ENCODE measurements at places on chromosomes 12 and 14.

DNA sequence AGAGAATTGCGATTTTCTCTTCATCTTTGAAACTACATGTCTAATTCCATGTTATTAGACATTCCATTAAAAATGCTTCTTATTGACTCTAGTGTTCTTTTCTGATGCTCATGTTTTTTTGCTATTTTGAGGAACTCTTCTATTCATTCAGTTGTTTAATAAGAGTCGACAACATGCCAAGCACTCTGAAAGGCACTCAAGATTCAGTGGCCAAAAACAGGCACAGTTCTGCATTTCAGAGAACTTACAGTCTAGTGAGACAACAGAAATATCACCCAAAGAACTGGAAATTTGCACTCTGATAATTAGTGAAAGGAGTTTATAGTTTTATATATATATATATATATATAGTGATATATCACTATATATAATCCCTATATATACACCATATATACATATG lies 111.7 kb downstream of the TSHR start:
- no peak for DNase-seq

DNA sequence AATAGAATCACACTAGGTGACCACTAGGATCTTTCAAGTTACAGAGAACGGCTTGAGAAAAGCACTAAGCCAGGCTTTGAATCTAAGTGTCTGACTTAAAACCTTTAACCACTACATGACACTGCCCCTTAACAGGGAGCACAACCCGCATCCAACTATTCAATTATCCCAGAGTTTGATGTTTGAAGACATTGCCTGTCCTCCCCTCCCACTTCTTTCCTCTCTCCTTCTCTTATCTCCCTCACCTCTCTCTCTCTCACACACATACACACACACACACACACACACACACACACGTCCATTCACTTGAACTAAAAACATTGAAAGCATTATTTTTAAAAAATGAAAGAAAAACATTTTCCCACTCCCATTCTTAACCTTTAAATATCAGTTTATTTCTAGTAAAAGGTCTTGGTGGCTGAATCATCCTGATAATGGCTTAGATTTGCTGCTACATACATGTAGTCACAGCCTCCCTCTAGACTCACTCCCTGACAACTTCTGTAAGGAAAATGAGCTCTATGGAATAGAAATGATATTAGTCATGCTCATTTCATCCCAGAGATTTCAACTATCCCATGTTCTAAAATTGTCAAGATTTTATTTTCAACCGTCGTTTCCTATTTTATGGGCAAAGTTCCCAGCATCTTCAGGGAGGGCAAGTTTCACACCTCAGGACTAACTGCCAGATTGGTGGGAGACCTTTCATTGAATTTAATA lies 53.5 kb upstream of the RAP1B start:
- DNase-seq = no peak

GRCh38 chr12:24839268-24839791 lies 109.6 kb downstream of the BCAT1 start:
- DNase-seq = no peak

DNA sequence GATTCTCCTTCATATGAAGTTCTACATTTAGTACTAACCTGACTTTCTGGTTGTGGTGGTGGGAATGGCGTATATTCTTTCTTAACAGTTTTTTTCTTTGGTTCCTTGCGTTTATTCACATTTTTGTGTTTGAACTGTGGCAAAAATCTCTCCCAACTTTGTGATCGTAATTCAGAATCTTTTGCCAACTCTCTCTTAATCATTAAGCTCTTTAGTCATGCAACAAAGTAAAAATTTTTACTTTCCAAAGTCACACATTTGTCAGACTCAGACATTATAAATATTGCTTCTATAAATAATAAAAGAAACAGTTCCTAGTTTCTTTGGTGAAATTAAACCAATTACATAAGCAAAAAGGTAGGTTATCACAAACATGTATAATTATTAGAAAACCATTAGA lies 7.5 kb downstream of the KRR1 start:
- no peak for DNase-seq

- peak; percentile 6 for DNase-seq
Measured at GRCh38 chr12:29782285-29782870, 1.4 kb downstream of the TMTC1 start.

DNA sequence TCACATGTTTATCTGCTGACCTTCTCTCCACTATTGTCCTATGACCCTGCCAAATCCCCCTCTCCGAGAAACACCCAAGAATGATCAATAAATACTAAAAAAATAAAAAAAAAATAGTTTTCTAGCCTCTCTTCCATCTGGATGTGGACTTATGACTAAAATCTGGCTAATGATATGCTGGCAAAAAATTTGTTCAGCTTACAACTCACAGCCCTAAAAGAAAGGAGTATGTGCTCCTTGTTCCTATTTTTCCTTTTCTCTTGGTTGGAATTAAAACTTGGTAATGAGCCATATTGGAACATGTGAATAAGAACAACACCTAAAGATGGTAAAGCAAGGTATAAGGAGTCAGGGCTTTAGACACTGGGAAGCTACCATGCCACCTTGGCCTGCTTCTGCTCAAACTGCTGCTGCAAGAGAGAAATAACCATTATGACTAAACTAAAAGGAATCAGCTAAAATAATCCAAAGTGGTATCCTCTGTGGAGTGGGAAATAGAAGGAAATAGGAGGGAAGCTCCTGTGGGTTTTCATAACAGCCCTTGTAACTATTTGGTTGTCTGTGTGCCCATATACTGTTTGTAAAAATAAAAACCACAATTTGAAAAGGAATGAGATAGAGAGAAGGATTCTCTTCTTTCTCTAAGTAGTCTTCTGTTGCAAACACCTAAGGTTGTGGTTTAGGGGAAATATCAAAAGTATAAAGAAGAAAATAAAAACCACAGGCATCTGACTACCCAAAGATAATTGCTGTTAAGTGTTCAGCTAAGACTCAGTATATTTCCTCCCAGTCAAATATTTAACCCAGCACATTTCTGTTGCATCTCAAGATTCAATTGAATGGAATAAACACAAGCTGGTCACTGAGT lies 53.8 kb downstream of the SDR9C7 start:
- DNase-seq = no peak

GRCh38 chr12:11719678-11720099 lies 70.2 kb downstream of the ETV6 start:
- no peak for DNase-seq

GRCh38 chr12:67419810-67420209 lies 150.7 kb downstream of the CAND1 start:
- no peak for DNase-seq

DNA sequence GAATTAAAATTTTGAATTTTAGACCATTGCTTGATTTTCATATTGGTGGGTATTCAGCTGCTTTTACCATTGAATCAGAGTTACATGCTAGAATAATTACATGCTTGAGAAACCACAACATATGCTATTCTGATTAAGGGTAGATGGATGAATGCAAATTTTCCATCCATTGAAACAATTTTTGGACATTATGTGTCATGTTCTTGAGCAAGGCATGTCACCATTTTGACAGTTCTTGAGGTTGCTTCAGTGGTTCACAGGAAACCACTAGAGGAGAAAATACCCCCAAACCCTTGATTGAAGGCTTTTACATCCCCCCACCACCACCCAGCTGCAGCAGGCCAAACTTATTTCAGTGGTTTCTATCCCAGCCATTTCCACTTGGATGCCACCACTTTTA lies 13.5 kb downstream of the UBR7 start:
- no peak for DNase-seq

- DNase-seq = no peak
Measured at GRCh38 chr12:1607940-1608712, 13.7 kb upstream of the FBXL14 start.

DNA sequence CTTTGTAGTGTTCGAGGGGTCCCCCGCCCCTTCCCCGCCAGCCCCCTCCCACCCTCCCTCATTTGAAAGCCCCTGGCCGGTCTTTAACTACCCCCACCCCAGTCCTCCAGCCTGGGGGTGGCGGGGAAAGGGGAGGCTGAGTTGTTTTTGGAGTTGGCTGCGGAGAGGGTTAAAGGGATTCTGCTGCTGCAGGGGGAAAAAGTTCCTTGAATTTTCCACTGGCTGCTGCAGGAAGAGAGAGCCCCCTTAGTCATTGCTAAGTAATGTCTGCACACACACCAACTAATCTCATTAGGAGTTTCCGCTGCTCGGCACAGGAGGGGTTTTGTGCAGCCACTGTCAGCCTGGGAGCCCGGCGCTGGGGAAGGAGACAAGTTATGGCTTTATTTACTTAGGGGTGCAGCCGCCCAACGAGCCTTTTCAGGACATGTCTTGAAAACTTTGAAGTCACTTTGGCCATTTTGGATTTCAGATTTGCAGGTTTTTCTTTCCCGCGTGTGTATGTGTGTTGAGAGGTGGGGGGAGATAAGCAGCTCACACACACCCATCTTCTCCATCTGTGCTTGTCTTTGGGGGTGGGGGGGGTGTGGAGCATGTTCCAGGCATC lies 1.8 kb downstream of the ELK3 start:
- DNase-seq = no peak

DNA sequence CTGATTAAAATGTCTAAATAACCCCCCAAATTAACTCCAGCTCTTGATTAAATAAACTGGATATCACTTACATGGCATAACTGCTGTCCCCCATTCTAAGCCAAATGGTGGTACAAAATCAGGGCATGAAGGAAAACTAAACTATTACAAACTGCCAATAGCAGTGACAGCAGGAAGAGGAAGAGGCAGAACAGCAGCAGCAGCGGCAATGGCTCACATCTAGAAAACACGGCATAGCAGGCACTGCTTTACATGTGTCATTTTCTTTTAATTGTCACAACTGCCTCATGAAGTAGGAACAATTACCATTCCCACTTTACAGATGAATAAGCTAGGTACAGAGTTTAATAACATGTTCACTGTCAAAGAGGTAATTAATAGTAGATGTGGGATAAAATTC lies 92.0 kb downstream of the EPS8 start:
- DNase-seq = no peak

- no peak for DNase-seq
Measured at GRCh38 chr14:21040370-21040925, 1.7 kb upstream of the RNASE7 start.

DNA sequence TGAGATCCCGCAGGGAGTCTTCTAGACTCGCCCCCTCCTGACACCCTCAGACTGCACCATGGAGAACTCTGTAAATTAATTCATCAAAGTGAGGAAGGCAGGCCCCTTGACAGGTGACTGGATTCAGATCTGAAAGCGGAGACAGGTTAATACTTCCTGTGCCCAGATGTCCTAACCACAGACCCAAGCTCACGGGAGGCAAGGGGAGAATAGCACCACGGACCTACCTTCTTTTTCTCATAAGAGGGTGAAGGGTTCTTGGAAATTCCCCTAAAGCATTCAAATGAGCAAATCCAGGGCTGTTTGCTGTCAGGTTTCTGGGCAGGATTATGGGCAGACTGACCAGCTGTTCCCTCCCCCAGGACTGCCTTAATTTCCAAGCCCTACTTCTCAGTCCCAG lies 170.0 kb downstream of the ZFP36L1 start:
- no peak for DNase-seq

- DNase-seq = no peak
Measured at GRCh38 chr14:99136047-99136400, 136.0 kb downstream of the BCL11B start.

- DNase-seq = no peak
Measured at GRCh38 chr12:14219156-14219555, 146.3 kb upstream of the ATF7IP start.
